Activated T-helper 1 cell treated with anti-CD3 and anti-CD28 coated beads, Interleukin-12 subunit alpha, Interleukin-12 subunit beta, Interleukin-2, Interleukin-4 antibody, amounts not matched to agents 30 ng/mL and 10 ng/mL and 1 ng/mL, durations not matched to agents 14 hours and 24 hours and 36 hours (primary cell): ENCODE measurements at places on chromosomes 16 and 17.
A peak's percentile ranks its signal among the peaks of the same experiment; 100 is the strongest.

DNA sequence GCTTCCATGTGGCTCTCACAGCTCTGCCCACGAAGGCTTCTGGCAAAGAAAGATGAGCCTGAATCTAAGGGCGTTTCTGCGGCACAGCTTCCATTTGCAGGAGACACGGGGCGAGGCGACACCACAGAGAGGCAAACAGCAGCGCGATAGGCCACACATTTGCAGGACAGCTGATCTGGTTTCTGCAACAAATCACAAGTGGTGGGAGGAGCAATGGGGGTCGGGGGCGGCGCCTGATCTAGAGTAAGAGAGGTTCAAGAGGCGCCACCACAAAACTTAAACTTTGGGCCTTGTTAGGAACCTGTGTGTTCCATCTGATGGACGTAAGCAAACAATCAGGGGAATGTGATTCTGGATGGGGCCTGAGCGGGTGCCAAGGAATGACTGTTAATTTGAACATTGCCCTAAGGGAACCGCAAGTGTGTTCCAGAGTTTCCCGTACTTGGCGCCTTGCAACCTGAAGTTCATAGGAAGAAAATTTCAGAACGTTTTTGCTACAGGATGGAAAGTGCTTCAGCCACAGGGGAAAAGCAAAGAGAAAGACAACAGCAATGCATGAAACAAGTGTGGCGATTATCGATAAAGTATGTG, 18.9 kb upstream of the ENPP7 start:
- DNase-seq, result no peak

GRCh38 chr16:2519711-2520080, 475 bp upstream of the AMDHD2 start:
- no peak for DNase-seq

- no peak for DNase-seq
These were observed 5.7 kb upstream of the BAHCC1 start for GRCh38 chr17:81389585-81389984.

DNA sequence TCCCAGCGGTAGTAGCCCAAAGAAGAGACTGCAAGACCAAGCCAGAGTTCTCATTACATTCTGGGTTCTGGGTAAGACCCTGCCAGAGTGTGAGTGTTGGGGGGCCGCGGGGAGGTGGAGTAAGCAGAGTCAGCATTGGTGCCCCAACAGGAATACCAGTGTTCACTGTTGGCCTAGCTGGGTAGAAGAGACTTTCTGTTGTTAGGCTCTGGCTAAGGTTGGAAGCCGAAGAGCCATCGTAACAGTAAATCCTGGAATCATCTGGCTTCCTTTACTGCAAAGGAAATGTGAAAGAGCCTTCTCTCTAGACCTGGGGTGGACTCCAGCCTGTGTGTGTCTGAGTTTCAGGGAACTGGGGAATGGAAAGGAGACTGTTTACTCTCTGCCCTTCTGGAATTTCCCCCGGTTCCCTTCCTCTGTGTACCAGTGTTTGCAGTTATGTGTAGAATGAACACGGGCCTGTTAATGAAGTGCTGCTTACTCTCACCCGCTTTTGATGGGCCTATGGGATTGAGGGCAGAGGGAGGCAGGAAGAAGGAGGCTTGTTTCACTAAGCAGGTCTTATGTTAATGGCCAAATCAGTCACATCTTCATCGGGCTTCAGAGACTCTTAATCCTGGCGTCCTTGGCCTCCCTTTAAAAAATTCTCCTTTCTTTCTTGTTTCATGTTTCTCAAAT, 68.5 kb downstream of the WWP2 start:
- no peak for DNase-seq

DNA sequence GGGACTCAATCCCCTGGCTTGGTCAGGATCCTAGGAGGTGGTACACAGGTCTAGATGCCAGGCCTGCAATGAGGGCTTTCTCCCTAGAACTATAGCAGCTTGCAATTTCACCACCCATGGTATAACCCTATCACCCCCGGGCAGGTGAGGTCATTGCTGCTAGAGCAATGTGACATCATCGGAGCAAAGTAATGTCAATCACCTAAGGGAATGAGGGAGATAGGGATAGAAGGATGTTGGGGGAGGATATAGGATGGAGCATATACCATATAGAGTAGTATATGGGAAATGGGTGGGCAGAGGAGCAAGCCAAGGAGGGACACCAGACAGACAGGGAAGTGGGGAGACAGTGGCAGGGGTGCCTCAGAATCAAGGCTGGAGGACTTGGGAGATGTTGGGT, 3.3 kb downstream of the KCNH4 start:
- DNase-seq, result no peak

DNA sequence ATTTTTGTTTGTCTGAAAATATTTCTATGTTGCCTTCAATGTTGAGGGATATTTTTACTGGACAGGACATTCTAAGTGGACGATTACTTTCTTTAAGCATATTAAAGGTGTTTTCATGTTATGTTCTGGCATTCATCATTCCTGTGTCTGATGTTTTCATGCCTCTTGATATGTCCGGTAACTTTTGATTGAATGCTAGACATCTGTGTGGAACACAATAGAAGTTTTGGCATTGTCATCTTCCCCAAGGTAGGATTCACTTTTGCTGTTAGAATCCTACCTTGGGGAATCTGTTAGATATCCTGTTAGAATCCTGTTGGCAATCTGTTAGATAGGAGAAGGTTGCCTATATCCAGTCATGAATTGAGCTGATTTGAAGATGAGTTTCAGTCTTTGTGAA, 28.9 kb downstream of the CACNG5 start:
- DNase-seq, result no peak

- no peak for DNase-seq
These were observed 5.5 kb downstream of the PSMD12 start for GRCh38 chr17:67360880-67361279.

DNA sequence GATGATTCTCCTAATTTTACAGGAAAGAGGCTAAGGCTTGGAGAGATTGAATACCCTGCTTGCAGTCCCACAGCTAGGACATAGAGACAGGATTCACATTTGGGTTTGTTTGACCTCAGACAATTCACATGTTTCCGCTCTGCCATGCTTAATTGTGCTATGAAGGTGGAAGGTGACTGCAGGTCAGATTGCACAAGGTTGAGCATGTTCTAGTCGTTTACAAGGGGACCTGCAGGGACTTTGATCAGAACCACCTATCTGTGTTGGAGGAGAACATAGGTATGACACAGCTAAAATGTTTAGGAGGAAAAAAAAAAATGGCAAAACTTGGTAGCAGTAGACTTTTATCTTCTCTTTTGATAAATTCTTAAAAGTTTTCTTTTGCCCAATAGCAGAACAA, 4.9 kb upstream of the ANKFN1 start:
- DNase-seq, result no peak

GRCh38 chr17:83103200-83103942, 24.0 kb downstream of the METRNL start:
- DNase-seq, result no peak

DNA sequence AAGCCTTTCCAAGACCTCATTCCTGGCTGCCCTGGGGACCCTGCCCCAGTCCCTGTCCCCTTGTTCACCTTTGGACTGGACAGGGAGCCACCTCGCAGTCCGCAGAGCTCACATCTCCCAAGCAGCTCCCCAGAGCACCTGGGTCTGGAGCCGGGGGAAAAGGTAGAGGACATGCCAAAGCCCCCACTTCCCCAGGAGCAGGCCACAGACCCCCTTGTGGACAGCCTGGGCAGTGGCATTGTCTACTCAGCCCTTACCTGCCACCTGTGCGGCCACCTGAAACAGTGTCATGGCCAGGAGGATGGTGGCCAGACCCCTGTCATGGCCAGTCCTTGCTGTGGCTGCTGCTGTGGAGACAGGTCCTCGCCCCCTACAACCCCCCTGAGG, 38.7 kb upstream of the IL21R start:
- DNase-seq, result no peak

DNA sequence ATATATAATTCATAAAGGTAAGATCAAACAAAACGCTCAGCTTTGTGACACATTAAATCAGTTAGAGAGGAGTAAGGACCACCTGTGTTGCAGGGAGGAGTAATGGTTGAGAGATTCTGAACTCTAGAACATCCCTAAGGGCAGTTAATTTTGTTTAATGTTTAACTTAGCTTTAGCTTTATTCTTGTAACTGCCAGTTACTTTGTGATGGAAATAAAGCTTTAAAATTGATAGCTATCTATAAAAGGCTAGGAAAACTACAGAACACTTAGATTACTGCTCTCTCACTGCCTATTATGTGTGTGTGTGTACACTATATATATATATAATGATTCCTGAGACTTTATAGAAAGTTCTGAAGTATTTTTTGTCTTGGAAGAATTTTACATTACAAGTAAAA, 37.8 kb downstream of the PTRH2 start:
- no peak for DNase-seq

GRCh38 chr16:67260426-67261063, 11.8 kb downstream of the SLC9A5 start:
- no peak for DNase-seq

- no peak for DNase-seq
These were observed 6.5 kb upstream of the TAOK1 start for GRCh38 chr17:29383686-29384085.

DNA sequence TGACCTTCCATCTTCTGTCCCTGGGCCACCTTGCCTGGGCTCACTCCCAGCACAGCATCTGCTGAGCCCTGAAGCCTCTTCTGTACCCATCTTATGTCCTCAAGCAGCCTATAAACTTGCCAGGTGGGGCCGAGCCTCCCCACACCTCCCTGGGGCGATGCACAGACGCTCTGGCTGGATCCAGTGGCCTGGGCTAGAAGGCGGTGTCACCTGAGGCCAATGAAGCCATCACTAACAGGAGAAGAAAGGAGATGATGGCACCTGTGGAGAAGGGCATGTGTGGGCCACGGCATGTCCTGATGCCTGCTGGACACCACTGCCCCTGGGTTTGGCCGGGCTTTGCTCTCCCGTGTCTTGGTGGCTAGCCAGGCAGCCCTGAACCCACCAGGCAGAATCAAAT, 45.5 kb downstream of the PEMT start:
- no peak for DNase-seq

GRCh38 chr17:12963505-12963904, 54.3 kb downstream of the ELAC2 start:
- no peak for DNase-seq

GRCh38 chr16:65101009-65101408, 20.9 kb downstream of the CDH11 start:
- no peak for DNase-seq

- DNase-seq, result no peak
These were observed 674 bp downstream of the ZNF688 start for GRCh38 chr16:30570636-30571444.

- DNase-seq, result no peak
These were observed 1357.4 kb upstream of the GOT2 start for GRCh38 chr16:60091529-60091928.

- DNase-seq, result peak; percentile 60
These were observed 10.6 kb upstream of the TERF2 start for GRCh38 chr16:69396187-69397061.

DNA sequence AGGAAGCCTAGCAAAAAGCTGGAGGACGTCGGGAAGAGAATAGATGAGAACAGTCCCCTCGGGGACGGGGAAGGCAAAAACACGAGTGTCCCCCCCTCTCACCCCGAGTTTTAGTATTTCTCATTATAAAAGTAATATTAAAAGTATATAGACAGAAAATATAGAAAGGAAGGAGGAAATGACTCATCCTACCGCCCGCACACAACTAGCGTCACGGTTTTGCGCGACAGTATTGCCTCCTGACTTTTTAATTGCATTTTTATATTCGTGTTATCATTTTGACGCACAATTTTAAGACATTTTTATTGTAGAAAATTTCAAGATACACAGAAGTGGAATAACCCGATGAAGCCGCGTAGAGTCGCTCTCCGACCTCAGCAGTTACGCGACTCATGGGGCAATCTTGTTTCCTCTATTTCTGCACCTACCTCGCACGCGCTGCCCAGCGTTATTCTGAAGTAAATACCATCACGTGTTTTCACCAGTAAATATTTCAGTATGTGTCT, 652 bp upstream of the SLC25A19 start:
- DNase-seq, result no peak

DNA sequence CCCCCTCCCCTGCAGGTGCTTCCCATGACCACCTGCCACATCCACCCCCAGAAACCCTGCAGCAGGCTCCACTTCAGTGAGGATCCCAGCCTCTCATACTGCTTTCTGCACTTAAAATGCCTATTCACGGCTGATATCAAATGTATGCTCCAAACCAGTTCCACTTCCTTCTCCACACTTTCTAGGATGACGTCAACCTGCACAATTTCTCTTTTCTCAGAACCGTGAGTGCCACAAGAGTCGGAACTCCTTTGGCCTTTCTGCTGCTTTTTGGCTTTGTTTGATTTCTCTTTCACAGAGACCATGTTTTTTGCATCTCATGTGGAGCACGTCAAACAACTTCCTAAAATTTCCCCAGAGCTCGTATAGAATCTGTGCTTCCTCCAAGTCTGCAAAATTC, 378.8 kb upstream of the TNRC6C start:
- no peak for DNase-seq

DNA sequence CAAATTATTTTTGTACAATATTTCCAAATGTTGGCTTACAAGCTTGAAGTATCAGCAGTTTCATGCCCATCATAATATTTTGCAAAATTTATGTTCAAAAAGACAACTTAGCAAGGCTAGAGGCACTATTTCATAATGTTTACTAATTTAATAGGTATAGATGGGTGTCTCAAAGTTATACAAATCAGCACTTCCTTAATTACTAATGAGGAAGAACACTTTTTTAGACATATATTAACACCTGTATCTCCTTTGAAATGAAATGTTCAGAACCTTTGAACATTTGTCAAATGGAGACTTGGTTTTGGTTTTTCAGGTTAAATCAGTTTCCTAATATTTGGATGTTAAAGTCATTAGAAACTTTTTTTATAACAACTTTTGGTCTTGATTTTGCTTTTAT, 2.2 kb downstream of the TAT start:
- no peak for DNase-seq

DNA sequence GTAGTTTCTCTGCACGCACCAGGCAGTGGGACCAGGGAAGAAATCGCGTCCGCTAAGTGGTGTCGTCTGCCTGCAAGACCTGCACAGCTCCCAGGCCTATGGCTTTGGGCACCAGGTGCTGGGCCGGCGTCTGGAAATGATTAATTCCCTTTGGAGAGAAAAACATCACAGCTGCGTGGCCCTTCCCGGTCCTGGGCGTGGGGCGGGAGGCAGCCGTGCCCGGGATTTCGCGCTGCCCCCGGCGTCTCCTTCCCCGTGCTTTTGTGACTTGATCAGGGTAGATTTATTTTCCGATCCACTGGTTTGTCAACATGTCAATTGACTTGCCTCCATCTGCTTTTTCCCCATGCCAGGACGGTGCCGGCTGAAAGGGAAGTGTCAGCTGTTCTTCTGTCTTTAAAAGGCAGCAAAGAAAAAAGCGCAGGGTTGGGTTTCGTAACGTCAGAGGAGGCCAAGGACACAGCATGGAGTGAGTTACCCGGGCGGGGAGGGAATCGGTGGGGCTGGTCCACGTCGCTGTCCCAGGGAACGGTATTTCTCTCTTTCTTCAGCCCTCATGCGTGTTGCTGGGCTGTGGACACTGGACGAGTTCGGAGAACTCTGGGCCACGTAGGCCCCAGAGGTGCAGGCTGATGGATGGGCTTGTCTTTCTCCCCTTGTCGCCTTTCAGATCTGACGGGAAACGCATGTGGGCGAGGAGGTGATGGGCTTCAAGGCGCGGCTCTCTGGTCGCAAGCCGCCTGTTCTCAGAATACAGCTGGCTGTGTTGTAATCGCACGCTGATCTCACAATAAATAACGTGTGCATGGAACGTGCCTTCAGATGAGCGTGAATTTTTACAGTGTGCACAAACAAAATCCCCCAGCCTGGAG, 188.1 kb upstream of the ZNF469 start:
- DNase-seq, result no peak
